Activated naive CD4-positive, alpha-beta T cell (primary cell): ENCODE measurements at places on chromosomes 11 and 22.

- DNase-seq, result no peak
Observed at GRCh38 chr11:23990346-23991164, 506.3 kb upstream of the LUZP2 start.

DNA sequence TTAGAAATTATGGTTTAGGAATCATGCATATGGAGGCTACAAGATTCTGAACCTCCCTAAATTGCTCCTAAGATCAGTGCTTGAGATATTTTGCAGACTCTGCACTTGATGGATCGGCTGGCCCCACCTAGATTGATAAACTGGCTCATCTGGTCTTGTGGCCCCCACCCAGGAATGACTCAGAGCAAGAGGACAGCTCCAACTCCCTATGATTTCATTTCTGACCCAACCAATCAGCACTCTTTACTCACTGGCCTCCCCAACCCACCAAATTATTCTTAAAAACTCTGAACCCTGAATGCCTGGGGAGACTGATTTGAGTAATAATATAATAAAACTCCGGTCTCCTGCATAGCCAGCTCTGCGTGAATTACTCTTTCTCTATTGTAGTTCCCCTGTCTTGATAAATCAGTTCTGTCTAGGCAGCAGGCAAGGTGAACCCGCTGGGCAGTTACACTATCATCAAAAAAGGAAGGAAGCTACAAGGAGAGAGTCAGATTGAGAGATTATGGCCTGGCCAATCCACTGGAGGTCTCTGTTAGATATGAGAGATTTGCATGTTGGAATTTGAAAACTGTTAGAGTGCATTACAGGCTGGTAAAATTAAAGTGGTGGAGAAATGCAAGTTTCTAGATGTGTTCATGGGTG lies 245.8 kb downstream of the CSNK2A3 start:
- no peak for DNase-seq

GRCh38 chr11:43234881-43235280 lies 76.9 kb upstream of the API5 start:
- no peak for DNase-seq

- no peak for DNase-seq
Observed at GRCh38 chr11:76768088-76768908, 14.9 kb upstream of the TSKU start.
